ENCODE measurements at places on chromosomes 12 and 14.

- DNase-seq, result no peak
Measured at GRCh38 chr14:71244341-71244740, 337.1 kb downstream of the PCNX1 start.

- DNase-seq, result no peak
Measured at GRCh38 chr14:23543403-23543802, 8.2 kb downstream of the ZFHX2 start.

DNA sequence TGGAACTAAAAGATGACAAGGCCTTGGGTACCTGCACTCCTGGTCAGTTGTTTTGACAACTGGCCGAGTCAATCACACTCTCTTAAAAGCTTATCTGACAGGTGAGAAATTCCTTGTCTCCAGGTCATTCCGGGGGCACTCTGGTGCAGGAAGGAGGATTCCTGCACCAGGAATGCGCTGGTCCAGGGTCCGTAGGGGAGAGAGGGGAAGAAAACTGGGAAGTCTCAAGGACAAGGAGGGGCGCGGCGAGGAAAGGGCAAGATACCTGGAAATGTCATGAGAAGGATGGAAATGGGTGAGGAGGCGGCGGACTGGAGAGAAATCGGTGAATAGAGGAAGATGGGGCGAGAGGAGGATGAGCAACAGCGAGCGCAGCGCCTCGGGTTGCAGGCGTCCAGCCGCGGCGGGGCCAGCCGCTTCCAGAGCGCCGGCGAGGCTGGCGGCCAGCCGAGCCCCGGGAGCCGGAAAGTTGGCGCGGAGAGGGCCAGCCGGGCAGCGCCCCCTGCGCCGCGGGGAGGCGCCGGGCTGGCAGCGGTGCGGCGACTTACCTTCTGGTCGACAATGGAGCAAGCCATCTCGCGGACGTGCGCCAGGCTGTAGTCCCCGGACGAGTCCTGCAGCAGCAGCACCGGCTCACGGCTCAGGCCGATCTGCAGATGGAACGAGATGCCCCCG is 809 bp downstream of the PRKD1 start:
- peak; percentile 56 for DNase-seq

- DNase-seq, result no peak
Measured at GRCh38 chr14:70640938-70641547, 673 bp upstream of the TTC9 start.

DNA sequence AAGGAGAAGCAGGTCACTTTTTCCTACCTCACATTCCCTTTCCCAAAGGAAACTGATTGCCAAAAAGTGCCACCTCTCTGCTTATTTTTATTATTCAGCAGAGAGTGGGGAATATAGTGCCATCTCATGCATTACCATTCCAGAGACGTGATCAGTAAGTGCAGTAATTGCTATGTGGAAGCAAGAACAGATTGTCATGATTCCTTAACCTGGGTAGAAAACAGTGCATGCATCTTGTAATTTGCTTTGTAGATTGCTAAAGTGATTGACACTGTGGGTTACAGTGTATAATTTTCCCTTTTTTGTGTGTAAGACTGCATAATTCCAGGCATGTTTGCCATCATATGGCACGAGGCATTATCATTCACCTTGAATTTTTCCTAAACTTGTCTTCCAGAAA is 332.5 kb downstream of the DIO2 start:
- no peak for DNase-seq

DNA sequence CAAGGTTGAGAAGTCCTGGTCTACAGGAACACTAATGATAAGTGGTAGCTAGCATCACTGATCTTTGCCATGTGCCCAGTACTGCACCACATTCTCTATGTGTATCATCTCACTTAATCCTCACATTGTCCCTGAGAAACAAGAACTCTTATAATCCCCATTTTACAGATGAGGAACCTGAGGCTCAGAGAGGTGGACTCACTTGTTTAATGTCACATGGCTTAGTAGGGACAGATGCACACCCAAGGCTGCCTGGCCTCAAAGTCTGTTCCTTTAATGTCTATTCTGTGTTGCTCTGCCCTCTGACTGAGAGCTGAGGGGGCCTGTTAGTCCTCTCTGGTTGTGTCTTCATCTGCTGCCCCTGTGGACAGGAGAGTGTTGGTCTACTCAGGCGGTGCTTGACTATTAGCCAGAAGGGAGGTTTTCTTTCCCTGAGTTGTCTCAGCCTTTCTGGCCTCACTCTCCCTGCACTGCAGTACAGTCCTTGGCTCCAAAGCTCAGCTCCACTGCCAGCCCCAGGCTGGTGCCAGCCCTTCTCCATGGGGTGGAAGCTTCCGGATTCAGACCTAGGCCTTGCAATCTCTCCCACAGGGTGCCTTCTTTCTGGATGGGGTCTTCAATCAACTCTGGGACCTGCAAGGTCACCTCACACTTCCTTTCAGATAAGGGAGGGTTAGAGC is 4.9 kb upstream of the DYNLL1 start:
- DNase-seq, result no peak

GRCh38 chr12:68893201-68893600 is 39.8 kb downstream of the CPM start:
- DNase-seq, result no peak

DNA sequence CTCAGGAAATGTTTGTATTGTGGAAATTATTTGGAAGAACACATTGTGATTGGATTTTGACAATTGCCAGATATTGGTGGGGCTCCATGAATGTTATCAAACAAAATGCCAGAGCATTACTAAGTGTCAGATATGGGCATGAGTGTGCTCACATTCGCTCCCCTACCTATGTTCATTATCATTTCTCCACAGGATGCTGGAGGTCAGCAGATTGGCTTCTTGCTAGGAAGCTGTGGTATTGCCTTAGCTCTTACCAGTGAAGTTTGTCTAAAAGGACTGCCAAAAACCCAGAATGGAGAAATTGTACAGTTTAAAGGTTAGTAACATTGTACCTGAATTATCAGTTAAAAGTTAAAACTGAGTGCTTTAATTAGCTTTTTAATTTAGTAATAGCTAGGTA is 78.3 kb upstream of the ATF1 start:
- peak; percentile 39 for DNase-seq

DNA sequence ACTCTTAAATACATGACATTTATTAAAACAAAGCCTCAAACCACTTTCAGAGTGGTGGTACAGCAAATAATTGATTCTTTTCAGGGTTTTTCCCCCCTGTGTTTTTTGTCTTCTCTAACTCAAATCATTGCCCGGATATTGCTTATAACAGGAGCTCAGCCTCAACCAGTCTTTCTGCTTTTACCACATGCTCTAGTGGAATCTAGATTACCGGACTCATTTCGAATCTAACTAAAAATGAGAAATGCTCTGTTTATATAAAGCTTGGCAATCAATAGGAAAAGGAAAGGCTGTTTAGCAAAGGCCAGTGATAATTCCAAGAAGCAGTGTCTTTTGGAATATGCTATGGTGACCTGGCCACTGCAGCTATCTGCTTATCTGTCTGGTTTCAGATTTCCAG is 161.5 kb downstream of the ETV6 start:
- no peak for DNase-seq

GRCh38 chr12:93453633-93454032 is 11.9 kb upstream of the UBE2N start:
- DNase-seq, result no peak

DNA sequence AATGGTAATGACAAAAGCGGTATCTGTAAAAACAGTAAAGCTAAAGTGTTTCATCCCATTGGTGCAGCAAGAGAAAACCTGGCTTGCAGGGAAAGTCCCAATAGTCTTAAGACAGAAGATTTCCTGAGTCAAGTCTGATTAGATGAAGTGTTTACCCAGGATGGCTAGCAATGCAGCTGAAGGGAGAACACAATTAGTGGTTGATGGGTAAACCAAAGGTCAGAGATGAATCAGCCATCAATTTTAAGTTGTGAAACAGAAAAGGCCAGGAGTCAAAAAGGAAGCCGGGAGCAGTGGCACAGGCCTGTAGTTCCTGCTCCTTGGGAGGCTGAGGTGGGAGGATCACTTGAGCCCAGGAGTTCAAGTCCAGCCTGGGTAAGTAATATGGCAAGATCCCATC is 52.6 kb downstream of the SEC23A start:
- no peak for DNase-seq

DNA sequence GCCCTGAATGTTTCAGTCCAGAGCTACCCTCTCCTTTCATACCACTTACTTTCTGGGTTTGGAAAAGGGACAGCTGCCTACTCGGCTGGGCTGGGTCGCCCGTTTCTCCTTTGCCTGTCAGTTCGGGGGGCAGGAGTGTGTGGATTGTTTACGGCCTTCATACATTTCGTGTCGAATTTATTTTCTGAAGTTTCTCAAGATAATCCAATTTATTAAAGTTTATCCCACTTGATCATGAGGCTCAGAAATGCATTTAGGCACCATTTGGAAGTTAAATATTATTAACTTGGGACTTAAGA is 608 bp downstream of the ZNF410 start:
- DNase-seq, result no peak

DNA sequence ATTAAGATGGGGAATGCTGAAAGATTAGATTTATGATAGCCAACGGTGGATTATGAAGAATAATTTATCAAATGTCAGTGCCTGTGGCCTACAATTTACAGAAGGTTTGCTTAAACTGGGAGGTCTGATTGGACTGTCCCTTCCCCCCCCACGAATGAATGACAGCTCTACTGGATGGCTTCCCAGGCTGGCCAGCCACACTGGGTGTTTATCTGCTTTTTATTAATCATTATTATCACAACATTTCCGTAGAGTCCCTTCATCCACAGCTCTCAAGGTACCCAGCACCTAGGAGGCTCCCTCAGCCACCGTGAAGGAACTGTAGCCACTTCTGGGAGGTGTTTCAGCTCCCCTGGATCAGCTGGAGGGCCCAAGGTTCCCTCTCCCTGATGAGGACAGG is 78.9 kb downstream of the ADCK1 start:
- no peak for DNase-seq

- DNase-seq, result no peak
Measured at GRCh38 chr12:24853588-24853987, 95.3 kb downstream of the BCAT1 start.

- peak; percentile 67 for DNase-seq
Measured at GRCh38 chr12:45509187-45509586, 220.3 kb upstream of the ARID2 start.

DNA sequence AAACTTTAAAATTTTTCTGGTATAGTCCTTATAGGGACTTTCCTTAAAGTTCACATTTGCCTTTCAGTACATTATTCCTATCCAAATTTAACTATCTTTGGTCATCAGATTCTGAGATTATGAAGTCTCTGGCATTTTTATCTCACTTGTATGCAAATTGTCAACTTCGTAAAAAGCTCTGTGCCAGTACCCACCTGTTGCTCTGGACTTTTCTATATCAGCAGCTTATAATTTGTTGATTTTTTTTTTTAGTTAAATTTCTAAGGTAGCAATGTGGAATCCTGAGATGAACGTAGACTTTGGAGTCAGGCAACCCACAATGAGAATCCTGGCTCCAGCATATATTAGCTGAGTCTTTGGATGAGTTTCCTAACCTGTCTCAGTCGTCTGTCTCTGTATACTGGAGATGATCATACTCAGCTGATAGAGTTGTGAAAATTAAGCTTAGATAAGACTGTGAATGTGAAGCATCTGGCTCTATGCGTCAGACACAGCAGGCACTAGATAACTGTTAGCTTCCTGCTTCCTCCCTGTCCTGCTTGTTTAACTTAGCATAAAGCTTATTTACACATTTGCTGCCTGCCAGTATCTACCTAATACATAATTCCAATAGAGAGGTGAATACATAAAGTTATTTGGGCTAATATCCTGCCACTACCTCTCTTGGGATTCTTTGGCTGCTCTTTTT is 59.8 kb downstream of the MARK3 start:
- peak; percentile 14 for DNase-seq

DNA sequence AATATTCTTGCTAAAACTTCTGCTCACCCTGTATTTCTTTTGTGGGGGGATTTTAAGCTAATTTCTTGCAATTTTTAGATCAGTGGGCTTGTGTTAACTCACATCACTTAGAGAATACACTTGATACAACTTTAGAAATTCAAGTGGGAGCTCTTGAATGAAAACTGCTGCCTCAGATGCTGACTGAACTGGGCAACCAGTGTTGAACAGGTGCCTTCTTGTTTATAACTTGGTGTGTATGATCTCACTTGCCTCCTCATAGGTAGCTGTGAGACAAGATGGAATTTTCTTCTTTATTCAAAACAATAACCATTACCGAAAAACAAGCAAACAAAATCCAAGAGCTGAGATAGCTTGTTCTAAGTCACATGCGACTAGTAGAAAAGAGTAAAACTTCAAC is 63.5 kb downstream of the FGD4 start:
- no peak for DNase-seq

- DNase-seq, result peak; percentile 34
Measured at GRCh38 chr12:171743-172676, 41.9 kb downstream of the SLC6A12 start.

DNA sequence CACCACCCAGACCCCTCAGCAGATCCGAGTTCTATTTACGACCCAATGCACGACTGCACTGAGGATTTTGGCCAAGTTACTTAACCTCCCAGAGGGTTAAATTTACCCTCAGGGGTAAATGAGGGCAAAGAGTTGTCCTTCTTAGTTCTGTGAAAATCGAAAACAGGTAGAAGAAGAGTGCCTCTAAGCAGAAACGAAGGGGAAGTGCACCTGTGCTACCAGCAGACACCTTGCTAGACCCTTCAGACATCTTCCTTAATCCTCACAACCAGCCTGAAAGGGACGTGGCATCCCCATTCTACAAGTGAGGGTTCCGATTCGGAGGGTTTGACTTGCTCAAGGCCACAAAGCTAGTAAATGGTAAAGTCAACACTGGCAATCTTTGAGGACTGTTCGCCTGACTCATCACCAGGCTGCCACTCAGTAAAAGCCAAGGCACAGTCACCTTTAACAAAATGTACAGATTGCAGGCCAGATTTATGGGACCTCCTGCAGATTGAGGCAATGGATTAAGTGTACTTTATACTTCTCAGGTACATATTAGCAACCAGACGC is 1.6 kb downstream of the GSG1 start:
- peak; percentile 37 for DNase-seq

GRCh38 chr12:17035372-17035771 is 429.4 kb upstream of the LMO3 start:
- no peak for DNase-seq

- DNase-seq, result no peak
Measured at GRCh38 chr12:68335462-68335861, 3.3 kb upstream of the MDM1 start.

DNA sequence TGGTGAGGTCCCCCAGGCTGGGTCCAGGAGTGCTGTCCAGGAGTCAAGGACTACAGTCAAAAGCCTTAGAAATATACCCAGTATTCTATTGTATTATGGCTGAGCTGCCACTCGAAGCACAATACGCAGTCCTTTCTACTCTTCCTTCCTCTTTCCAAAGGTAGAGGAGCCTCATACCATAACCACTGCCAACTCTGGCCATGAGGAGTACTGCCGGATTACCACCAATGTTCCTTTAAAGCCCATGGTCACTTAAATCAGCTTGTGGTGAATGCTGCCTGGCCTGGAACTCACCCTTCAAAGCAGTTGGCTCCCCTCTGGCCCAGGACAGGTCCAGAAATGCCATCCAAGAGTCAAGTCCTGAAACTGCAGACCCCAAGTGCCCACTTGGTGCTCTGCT is 425.4 kb downstream of the SLC16A7 start:
- DNase-seq, result no peak
